ENCODE measurements at places on chromosomes 5 and 9.

DNA sequence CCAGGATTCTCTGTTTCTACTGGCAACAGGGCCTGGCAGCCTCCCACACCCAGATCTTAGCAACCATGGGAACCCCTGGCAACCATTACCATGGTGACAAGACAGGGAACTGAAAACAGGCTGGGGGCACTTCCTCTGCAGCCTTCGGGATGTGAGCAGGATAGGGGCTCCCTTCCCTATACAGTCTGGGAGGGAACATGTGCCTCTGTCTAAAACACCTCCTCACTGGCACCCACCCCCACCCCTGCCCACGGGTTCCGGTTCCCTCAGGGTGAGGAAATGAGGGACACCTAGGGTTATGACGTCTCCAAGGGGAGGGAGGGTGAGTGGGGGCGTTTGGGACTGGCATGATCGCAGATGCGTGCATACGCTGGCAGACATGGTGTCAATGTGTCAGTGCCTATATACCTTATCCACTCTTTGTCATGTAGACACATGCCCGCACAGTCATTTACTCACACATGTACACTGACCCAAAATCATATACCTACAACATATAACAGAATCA lies 3.0 kb upstream of the DNAJB5 start:
- no peak for DNase-seq

DNA sequence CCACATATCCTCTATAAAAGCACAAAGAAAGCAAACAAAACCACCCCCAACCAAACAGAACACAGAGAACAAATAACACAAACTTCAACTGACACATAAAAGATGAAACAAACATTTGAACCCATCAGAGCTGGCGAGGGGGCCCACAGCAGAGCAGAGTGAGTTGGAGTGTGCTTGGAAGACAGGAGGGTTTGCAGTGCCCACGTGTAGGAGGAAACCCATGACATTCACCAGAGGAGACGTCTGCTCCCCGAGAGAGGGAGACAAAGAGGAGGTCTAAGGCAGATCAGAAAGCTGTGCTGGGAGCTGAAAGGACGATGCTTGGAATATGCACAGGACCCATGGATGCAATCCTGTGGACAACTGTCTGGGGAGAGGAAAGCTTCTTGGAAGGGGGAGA lies 27.0 kb downstream of the MRPL36 start:
- no peak for DNase-seq

DNA sequence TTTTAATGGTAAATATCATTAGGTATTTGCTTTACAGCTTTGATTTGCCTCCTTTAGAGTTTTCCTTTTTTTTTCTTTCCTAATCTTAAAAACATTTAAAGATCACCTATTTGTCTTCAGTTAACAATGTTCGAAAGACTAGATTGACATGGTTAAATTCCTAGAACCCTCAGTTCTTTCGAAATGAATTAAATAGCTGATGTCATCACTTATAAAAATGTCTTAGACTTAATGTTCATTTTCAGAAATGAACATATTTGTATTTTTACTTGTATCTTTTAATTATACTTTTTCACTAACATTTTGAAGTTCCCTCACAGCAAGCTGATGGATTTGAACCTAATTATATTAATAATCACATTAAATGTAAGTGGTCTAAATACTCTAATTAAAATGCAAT lies 205.3 kb upstream of the IRX4 start:
- no peak for DNase-seq

DNA sequence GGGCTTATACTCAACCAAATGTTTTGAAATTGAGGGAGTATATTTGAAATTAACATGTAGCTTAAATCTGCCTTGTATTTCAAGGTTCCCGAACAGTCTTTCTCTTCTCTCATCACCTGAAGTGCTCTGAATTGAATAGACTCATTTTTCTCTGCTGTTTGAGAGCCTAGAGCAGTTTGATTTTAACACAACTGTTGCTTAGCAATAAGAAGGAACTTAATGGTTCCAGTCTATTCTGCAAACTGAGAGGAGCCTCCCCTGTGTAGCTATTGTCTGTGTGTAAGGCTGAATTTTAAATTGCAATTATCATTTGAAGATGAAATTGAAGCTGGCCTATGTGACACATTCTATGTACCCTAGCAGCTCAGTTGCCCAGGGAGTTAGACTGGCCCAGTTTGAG lies 87.1 kb upstream of the CKMT2 start:
- DNase-seq = no peak

GRCh38 chr9:125556046-125556721 lies 150.8 kb downstream of the MAPKAP1 start:
- no peak for DNase-seq

DNA sequence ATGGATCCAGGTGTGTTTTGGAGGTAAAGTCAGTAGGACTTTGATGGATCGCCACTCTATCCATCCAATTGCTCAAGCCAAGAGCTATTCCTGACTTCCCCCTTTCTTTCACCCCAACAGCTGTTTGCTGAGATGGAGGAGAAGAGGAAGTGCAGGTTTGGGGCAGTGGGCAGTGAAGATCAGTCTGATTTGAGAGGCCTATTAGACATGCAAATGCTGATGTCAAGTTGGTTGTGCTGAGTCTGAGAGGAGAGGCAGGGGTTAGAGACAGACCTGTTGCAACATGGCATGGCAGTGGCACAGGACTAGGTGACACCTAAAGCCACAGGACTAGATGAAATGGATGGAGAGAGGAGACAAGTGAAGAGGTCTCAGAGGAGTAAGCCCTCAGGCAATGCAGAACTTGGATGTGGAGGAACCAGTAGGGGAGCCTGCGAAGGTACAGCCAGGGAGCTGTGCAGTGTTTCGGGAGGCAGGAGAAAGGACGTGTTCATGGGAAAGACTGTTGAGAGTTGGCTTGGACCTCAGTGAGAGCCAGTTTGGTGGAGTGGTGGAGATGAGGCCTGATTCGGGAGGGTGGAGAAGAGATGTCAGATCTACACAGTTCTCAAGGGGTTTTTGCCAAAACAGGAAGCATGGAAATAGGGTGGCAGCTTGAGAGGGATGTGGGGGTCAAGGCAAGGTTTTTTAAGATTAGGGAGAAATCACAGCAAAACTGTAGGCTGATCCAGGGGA lies 175.0 kb downstream of the MACROH2A1 start:
- DNase-seq = no peak

- DNase-seq = no peak
Observed at GRCh38 chr5:66423484-66423883, 172.7 kb upstream of the MAST4 start.

DNA sequence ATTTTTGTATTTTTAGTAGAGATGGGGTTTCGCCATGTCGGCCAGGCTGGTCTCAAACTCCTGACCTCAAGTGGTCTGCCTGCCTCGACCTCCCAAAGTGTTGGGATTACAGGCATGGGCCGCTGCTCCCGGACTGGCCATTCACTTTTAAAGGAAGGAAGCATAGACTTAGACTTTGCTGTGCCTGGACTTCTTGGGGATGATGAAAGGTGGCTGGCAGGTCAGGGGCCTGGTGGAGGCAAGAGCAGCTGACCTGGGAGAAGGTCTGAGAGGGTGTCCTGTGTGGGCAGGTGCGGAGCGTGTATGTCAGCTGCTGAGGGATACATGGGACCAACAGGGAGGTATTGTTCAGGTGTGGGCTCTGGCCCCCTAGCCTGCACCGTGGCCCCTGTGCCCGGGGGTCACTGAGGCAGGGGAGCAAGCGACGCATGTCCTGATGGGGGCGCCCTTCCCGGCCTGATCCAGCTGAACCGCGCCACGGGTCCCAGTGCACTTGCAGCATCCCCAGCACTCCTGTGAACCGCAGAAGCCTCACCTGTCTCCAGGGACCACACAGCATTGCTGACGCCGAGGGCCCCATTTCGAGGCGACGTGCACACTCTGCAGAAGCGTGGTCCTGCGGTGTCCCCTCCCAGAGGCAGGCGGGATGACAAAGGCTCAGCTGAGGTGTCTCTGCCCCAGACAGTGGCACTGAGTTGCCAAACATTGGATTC lies 23.1 kb downstream of the NDUFS6 start:
- no peak for DNase-seq

GRCh38 chr5:140868721-140869554 lies at the start of gene PCDHA11:
Gene PCDHA11 (plus strand): TSS chr5:140868957. CDS start chr5:140869104, 147 bp downstream.
- no peak for DNase-seq

- DNase-seq = no peak
Observed at GRCh38 chr5:89449392-89450148, 566.6 kb upstream of the MEF2C start.

DNA sequence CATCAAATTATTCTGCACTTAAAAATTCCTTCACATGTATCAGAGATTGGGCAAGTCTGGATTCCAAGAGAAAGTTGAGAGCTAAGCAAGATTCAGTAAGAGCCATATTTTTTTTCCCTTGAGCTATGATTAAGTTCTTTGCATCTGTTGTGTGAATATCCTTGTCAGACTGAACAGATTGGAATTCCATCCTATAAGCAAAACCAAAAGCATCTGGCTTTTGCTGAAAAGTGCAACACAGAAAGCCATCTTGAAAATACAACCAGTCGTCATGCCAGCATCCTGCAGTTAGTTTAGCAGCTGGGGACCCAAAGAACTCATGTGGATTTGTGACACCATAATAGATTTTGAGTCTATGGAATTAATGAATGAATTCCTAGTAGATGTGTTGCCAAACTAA lies 316.9 kb downstream of the MTRR start:
- no peak for DNase-seq

DNA sequence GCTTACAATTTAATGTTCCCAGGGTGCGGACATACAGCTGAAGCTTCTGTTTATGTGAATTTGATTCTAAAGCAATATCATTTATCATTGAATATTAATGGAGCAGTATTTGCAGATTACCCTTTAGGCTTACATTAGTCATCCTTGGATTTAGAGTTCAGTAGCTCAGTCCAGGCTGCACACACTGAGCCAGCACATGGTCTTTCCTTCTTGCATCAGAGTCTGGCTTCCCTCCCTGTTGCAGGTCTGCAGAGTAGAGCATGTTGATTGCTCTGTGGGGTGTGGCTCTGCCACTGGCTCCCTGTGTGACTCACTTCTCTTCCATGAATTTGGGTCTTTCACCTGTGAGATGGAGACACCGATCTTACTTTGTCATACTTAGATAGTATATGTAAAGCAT lies 36.8 kb downstream of the NSG2 start:
- DNase-seq = no peak

- no peak for DNase-seq
Observed at GRCh38 chr5:105460721-105461120, 1898.1 kb upstream of the NUDT12 start.

GRCh38 chr5:74903165-74903787 lies 37.1 kb upstream of the FAM169A start:
- no peak for DNase-seq

GRCh38 chr9:2477755-2478154 lies 143.8 kb upstream of the VLDLR start:
- DNase-seq = no peak

DNA sequence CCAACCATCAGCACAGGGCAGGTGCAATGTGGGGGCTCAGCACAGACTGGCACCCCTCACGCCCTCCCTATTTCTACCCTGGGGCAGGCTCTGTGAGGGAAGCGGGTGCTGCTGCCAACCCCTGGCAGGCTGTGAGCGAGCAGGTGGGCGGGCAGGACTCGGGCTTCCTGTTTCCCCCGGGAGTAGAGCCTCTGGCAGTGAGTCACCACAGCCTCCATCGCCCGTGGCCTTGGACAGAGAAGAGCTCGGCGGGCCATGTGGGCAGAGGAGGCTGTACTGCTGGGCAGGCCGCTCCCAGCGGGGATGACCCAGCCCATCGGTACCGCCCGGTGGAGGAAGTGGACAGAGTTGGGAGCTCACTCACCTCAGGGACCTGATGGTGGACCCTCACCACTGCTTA lies 16.6 kb downstream of the KCNT1 start:
- no peak for DNase-seq

- DNase-seq = no peak
Observed at GRCh38 chr5:140575309-140575708, 10.7 kb downstream of the SLC35A4 start.

- DNase-seq = no peak
Observed at GRCh38 chr9:123487944-123488548, 132.0 kb downstream of the CRB2 start.

DNA sequence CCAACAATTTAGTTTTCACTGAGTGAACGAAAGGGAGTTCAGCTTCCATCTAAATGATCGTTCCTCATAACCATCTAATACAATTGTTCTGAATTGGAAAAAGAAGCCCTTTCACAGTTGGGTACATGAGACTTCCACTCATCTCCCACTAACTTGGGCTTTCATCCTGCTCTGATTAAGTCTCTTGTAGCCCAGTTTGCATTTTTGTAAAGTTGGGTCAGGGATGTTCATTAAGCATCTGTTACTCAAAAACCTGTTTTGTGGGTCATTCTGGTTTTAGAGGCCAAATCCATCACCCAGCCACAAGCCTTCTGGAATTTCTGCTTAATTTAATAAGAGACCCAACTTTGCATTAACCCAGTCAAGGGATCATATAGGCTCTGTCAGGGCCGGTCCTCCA lies 385.3 kb downstream of the BNC2 start:
- no peak for DNase-seq

GRCh38 chr5:94028001-94028400 lies 286.6 kb upstream of the POU5F2 start:
- DNase-seq = no peak

- DNase-seq = no peak
Observed at GRCh38 chr9:96129747-96130146, 172.2 kb downstream of the HSD17B3 start.

DNA sequence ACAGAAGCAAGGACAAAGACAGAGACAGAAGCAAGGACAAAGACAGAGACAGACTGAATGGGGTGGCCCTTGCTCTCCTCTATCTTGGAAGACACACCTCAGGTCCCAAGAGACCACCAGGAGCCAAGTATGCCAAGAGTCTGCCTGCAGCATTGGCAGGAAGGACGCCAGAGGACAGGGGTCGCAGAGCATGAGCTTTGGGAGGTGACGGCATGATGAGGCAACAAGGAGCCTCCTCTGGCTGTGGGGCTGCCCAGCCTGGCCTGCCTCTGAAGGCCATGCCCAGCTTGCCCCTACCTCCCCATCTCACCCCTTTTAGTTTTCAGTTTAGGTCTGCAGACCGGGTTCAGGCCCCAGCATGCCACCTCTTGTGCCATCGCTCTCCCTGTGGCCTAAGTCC lies 17.6 kb downstream of the PDGFRB start:
- DNase-seq = no peak

GRCh38 chr9:9719373-9720112 lies 893.3 kb downstream of the PTPRD start:
- DNase-seq = no peak

DNA sequence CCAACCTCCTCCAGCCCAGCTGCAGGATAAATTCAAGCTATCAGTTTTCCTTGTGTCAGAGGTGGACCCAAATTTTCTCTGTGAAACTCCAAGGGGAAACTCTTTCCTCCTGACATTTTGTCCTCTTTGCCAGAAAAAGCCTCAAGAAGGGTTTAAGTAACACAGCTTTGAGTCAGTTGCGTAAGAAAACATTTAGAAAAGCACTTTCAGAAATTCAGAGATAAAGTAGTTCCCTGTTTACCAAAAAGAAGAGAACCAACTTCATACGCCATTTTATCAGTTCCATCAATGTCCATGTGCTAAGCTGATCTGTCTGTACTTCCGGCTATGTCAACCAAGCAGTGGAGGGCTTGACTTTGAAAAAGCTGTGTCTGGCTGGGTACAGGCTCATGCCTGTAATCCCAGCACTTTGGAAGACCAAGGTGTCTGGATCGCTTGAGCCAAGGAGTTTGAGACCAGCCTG lies 19.9 kb upstream of the SUSD1 start:
- no peak for DNase-seq

GRCh38 chr9:136084063-136084944 lies 10.8 kb downstream of the NACC2 start:
- no peak for DNase-seq

- DNase-seq = no peak
Observed at GRCh38 chr9:113416149-113416721, 5.7 kb downstream of the C9orf43 start.

- no peak for DNase-seq
Observed at GRCh38 chr5:122112733-122113558, 16.4 kb upstream of the ZNF474 start.

Data from activated T-helper 1 cell treated with Interleukin-2 at 50 U/mL for 16 hours (primary cell).